ENCODE measurements at places on chromosomes 3 and 15. TPM values are rescaled to one million over a fixed set of nuclear protein-coding genes. Genes with fewer than 3 reads are reported as not detected.
A peak's percentile ranks its signal among the peaks of the same experiment; 100 is the strongest.

GRCh38 chr3:21795152-21795837, 44.3 kb upstream of the ZNF385D start:
- no peak for DNase-seq

DNA sequence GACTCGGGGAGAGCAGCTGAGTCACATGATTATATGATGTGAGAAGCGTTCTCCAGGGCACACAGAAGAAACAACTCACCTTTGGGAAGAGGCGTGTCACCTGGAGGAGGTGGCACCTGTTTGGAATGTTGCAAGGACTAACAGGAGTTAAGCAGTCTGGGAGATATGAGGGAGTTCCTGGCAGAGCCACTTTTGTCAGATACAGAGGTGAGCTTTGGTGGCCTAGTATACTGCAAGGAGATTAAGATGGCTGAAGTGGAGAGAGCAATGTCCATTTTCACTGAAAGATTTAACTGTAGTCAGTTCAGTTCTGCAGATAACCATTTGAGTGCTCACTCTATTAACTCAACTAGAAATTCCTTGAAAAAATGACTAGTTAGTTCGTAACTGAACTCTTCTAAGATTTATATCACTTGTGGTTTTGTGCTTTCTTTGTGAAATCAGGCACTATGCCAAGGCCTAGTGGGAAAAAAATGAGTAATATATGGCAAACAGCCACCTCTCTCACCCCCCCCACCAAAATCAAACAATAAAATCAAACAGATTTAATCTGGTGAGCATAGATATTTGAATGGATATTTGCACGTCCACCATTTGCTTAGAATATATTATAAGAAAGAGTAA, 61.3 kb downstream of the CRYBG3 start:
- no peak for DNase-seq

GRCh38 chr3:50126287-50127211, 28.6 kb upstream of the SEMA3F start:
- DNase-seq, result no peak

DNA sequence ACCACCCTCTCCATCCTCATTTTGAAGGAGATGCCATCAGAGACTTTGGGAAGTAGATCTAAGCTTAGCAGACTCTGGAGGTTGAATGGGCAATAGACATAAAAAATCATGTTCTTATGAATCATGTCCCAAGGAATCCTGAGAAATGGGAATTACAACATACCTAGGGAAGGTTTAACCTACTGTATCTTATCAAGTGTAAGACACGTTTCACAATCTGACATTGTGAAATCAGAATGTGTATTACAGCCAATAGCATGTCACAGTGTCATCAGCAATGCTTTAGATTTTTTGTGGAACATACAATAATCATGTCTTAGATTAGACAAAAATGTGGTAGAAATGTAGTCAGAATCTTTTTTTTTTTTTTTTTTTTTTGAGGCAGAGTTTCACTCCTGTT, 332.4 kb upstream of the TLE3 start:
- no peak for DNase-seq

DNA sequence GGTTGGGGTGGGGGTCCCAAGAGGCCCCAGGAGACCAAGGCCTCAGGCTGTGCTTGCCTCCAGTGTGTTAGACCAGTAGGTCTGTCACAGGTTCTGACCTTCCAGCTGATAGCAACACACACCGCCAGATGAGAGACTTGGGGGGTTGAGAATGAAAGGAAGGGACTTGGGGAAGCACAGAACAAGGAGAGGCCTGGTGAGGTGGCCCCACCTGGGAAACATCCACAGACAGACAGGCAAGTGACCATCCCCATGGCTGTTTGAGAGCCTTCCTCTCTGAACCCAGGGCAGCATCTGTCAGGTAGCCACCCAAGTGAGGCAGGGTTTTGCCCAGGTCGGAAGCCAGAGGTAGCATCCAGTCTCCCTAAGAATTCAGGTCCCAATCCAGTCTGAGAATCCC, 35.0 kb upstream of the VPS8 start:
- no peak for DNase-seq

- no peak for DNase-seq
Measured at GRCh38 chr15:100341239-100341749, 481 bp downstream of the ADAMTS17 start.

DNA sequence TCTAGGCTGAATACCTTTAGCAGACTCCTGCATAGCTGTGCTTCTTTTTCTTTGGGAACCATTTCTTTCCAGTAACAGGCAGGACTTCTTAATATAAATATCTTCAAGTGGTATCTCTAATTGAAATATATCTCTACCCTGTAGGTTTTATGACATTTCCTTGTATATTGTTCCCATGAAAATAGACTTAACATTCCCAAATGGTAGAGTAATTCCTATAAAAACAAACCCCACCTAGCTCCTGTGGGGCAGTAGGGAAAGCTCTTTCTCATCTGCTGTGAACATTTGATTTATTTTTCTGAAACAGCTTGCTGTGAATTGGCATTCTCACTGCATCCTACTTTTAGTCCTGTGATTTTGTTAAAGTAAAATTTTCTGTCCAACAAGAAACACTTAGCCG, 20.8 kb downstream of the SELENOT start:
- DNase-seq, result no peak

- DNase-seq, result no peak
Measured at GRCh38 chr3:138078096-138078495, 37.3 kb downstream of the DZIP1L start.

- DNase-seq, result no peak
Measured at GRCh38 chr3:128306481-128306880, 153.2 kb downstream of the EEFSEC start.

DNA sequence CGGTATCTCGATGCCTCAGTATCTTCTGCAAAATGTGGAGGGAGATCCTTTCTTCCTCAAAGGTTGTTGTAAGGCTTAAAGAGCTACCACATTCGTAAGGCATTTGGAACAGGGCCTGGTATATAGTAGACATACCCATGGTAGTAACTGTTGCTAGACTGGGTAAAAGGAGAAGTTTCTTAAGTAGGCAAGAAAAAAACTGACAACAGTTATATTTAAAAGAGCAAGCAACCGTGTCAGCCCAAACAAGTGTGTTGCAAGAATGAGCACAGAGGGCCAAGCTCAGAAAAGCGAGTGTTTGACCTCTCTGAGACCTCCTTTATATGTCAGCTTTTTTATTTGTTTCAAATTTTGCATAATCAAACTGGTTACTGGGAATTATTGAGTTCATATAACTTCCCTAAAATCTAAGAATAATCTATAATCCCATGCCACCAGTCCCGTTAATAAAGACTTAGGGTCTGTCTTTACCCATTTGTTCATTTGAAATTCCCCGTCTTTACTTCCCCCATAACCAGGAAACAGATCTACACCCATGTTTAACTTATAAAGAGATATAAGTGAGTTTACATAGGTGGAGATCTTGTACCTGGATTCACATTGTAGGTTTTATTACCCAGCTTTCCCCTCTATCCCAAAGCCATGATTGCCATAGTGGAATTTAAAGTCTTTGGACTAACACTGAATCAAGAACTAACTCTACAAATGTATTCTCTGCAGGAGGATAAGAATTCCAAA, 7.3 kb downstream of the B3GNT5 start:
- DNase-seq, result no peak

GRCh38 chr15:69648775-69649735, 196.4 kb downstream of the RPLP1 start:
- peak; percentile 39 for DNase-seq

DNA sequence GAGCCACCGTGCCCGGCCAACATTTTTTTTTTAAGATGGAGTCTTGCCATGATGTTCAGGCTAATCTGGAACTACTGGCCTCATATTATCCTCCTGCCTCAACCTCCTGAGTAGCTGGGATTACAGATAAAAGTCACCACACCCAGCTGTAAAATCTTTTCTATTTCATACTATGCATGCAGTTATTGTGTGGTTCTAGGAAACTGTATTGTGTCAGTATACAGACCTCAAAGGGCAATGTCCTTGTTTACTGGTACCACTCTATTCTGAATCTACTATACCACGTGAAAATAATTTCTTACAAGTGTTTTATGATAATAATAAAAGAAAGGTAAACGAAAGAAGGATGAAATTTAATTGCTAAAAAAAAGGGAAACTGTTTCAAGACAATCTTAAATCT, 123.5 kb upstream of the PTX3 start:
- DNase-seq, result no peak

DNA sequence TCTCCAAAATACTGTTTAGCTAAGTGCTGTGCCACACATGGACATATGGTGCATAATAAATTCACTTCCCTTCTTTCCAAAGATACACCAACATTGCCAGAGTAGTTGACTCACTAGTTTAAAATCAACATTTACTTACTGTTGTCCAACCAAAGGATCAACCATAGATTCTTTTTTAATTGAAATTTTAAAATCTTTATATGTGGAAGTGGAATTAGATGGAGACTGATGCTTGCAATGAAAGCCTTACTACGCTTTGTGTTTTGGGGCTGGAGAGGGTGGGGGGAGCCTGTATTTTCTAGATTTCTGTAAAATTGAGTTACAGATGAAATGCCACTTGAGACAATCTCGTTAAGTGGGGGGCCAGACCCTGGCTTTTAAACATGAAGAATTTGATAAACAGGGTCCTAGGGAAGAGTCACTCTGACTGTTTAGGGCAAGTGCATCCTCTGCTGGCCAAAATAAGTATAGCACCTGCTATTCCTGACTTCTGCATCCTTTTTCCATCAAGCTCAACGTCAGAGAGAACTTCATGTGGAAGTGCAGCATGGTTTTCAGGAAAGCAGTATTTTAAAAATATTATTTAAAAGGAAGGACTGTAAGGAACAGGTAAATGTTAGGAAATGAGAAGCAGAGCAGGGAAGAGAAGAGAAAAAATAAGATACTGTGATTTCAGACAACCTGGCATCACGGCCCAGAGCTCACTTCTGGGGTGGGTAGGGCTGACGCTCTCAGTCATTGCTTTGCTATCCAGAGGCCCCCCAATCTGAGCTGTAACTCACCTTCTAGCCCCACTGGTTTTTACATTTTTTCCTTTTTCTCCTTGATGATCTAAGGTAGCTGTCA, 76.7 kb downstream of the BOC start:
- DNase-seq, result no peak

GRCh38 chr3:64074060-64074459, 50.8 kb upstream of the PSMD6 start:
- no peak for DNase-seq

GRCh38 chr3:47006145-47006651, 26.7 kb downstream of the NBEAL2 start:
- no peak for DNase-seq

- DNase-seq, result no peak
Measured at GRCh38 chr3:51297333-51297732, 87.8 kb upstream of the MANF start.

- DNase-seq, result no peak
Measured at GRCh38 chr3:69688400-69688799, 50.9 kb upstream of the MITF start.

- DNase-seq, result no peak
Measured at GRCh38 chr3:43410592-43410991, 124.3 kb downstream of the SNRK start.

GRCh38 chr3:17258823-17259436, 374.2 kb downstream of the PLCL2 start:
- DNase-seq, result no peak

GRCh38 chr15:67093504-67093862, 28.1 kb downstream of the SMAD3 start:
- DNase-seq, result no peak

DNA sequence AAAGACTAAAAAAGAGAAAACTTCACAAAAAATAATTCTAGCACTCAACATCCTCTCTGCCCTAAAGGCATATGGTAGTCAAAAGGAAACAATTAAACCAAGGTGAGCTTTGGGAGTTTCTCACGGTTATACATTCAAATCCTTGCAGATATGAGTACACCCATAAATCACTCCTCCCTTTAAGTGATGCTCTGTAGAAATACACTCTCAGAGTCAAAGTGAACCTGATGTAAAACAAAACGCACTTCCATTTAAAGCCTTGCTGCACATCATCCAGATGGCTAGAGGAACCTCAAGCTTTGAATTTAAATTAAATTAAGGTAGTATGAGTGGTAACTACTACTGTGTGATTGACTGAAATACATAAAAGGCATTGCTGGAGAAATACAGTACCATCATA, 36.0 kb upstream of the AADAC start:
- no peak for DNase-seq

GRCh38 chr15:74423431-74424257, 10.1 kb downstream of the SEMA7A start:
- no peak for DNase-seq

- no peak for DNase-seq
Measured at GRCh38 chr3:101249522-101249921, 70.9 kb downstream of the IMPG2 start.

- no peak for DNase-seq
Measured at GRCh38 chr15:27028858-27029477, 58.0 kb downstream of the GABRG3 start.

DNA sequence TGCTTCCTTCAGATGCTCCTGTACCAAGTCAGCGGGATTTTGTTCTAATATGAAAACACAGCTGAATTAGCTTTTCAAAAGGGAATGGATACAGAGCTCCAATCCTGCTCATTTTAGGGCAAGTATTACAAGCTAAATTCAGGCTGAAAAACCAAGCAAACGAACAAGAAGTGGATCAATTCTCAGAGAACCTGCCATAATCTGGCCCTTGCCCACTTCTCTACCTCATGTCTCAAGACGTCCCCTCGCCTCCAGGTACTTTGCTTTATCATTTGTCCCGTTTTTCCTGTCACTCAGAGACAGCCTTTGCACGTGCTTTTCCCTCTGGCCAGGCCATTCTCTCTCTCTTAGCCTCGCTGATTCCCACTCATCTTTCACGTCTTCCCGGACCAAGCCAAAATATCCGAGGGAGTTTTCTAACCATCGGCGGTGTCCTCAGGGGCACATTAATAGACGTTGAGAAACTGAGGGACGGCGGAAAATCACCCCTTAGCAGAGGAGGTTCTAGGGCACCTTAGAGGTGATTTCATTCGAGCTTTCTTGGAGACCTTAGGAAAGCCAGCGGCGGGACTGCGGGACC, 654 bp downstream of the SUSD5 start:
- DNase-seq, result no peak

DNA sequence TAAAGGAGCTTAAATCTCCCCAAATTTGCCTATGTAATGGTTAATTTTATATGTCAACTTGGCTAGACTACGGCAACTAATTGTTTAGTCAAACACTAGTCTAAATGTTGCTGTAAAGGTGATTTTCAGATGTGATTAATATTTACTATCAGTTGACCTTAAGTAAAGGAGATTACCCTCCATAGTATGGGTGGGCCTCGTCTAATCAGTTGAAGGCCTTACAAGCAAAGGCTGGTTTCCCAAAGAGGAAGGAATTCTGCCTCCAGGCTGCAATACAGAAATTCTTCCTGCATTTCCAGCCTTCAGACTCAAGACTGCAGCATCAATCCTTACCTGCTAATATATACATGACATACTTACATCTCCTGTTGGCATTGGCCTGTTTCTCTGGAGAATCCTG, 23.6 kb downstream of the SLC12A8 start:
- no peak for DNase-seq

BLM gene
- total RNA-seq, result 1.8 TPM

SMCO1 gene
- not detected for total RNA-seq

TNFAIP8L3 gene
- 7.4 TPM for total RNA-seq

KCNMB2 gene
- not detected for total RNA-seq

PRTG gene
- total RNA-seq, result 1.00 TPM

COL8A1 gene
- 18.5 TPM for total RNA-seq

SYNPR gene
- not detected for total RNA-seq

PTPN23 gene
- total RNA-seq, result 40.3 TPM

ISY1 gene
- total RNA-seq, result 23.4 TPM

VILL gene
- 4.3 TPM for total RNA-seq

FBXO40 gene
- total RNA-seq, result 0.13 TPM

KCNAB1 gene
- 3.6 TPM for total RNA-seq

AHSG gene
- not detected for total RNA-seq

GOLGA8J gene
- not detected for total RNA-seq

Data from mesenteric fat pad (tissue), 1 donor.